Ascending aorta (tissue), 2 donors: ENCODE measurements at places on chromosomes 16 and 17. TPM values are rescaled to one million over a fixed set of nuclear protein-coding genes. Genes with fewer than 3 reads are reported as not detected.

Gene CDC6
- total RNA-seq, result 1.2 TPM

Gene RSPRY1
- 29.3 TPM for total RNA-seq

Gene XYLT1
- total RNA-seq, result 6.7 TPM

GRCh38 chr17:39970157-39970692 lies 7.4 kb downstream of the GSDMA start:
- no peak for DNase-seq

GRCh38 chr17:77115510-77115909 lies 25.3 kb upstream of the SEC14L1 start:
- no peak for DNase-seq

- no peak for DNase-seq
These were observed 9.9 kb downstream of the CENPX start for GRCh38 chr17:82012640-82013295.

DNA sequence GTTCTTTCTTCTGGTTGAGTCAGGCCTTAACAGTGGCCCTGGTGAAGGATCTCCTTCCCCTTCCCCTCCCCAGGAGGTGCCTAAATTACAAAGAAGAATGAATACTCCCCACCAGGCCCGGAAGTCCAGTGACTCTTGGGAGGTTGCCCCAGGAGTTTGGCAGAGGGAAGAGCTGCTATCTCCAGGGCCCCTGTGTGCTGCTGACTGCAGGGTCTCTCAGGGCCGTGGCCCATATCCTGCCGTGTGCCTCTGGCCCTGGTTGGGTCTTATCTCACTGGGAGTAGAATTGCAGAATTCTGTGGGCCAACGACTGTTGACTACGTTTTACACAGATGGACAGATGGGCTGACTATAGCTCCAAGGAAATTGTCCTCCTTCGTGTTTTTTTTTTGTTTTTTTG lies 28.0 kb downstream of the AKAP1 start:
- DNase-seq, result no peak

DNA sequence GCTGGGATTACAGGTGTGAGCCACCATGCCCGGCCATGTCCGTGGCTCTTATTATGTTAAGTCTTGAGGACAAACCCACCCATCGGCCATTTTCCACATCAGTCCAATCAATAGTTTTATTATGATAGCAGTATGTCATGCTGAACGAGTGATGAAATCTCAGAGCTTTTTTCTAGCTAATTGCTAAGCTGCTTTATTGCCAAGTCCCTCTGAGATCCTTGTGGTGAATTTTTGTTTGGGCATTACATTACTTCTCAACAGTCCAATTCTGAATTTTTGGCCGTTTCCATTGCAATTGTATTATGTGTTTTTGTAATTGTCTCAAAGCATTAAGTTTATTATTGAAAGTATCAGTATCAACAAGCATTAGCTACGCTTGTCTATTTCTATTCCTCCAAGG lies 10.9 kb downstream of the RNF112 start:
- no peak for DNase-seq

- DNase-seq, result no peak
These were observed 90.7 kb upstream of the WSB1 start for GRCh38 chr17:27203241-27203640.
